ENCODE measurements at places on chromosomes 3 and 15.
A peak's percentile ranks its signal among the peaks of the same experiment; 100 is the strongest.

DNA sequence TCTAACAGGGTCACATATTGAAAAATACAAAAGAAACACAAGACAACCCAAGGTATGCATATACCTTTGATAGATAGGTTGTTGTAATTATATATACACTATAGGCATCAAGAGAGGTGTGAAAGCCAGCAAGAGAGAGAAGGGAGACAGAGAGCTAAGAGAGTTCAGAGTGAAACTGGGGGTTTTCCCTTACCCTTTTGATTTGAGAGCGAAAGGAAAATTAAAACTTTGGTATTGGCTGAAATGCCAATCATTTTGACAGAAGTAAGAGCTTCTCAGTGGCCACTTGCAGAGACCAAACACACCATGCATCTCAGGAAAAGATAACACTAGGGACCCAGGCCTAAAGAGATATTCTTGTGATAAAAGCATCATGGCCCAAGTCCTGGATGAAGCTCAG, 183.6 kb downstream of the SHOX2 start:
- DNase-seq, result no peak

GRCh38 chr15:64634027-64634426, 141.4 kb downstream of the RBPMS2 start:
- DNase-seq, result no peak

DNA sequence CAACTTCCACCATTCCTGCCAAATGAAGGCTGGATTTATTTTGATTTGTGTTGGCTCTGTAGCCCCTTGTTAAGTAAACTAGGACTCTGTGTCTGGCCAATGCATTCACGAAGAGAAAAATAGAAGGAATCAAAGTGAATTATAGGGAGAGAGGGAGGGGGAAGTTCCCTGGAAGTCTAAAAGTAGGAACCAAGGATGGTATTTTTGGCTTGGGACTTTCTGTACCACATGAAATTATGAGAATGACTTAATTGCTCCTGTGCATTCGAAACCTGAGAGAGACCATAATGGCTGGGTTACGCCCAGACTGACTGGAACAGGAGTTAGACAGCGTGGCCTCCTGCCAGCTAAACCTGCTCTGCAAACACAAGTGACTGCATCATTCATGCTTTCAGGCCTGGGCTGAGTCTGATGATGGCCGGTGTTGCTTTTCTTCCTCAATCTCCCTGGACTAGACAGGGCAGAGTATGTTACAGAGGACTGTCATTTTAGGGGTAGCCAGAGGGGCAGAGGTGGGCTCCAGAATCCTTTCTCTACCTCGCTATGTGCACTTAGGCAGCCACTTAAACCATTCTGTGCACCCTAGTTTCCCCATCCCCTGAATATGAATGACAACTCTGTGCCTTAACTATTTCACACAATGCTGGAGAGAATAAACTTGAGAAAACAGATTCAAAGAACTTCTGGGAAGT, 58.9 kb downstream of the MYO1E start:
- no peak for DNase-seq

GRCh38 chr3:40969341-40969740, 230.0 kb upstream of the CTNNB1 start:
- no peak for DNase-seq

DNA sequence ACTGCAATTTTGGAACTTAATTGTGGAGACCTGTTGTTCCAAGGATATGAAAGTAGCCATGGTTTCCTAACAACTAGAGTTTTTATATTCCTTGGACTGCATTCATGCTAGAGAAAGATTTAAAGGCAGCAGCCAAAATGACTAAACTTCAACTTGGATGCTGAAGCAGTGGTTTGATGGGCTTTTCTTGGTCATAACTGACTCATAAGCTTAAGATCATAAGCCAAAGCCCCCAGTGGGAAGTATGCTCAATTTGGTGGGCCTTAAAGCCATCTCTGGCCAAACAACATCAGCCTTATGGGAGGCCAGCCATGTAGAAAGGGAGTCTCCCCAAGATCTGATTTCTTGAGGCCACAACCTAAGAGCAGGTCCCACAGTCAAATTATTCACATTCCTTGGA, 80.2 kb downstream of the ZNF280D start:
- DNase-seq, result no peak

- peak; percentile 22 for DNase-seq
Observed at GRCh38 chr15:90266061-90266431, 574 bp downstream of the NGRN start.

DNA sequence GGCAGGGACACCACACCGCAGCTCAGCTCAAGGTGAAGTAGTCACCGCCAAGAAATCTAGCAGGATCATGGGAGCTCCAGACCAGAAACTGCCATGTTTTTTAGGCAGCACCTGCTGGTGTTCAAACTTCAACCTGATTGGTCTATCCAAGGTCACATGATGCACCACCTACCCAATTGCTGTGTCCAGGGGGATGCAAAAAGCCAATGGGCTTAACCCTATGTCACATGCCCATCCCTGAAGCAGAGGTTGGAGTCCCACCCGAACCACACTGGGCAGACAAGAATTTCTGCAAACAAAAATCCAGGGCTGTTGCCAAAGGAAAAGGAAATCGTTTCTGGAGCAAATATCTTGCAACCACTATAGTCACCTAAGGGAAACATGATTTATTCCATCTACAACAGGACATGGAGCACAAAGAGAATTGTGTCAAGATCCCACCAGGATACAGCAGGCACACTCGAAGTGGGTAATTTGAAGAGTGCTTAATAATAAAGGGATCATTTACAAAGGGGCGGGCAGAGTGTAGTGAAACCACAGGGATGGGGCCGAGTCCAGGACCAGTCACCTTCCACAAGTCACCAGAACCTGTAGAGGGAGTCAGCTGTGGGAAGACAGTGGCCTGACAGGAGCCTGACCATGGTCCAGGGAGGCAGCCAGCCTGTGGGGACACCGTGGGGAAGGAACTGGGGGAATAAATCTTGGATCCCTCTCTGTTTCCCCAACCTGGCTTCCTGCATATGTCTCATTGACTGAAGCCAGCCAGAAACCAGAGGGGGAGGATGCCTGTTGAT, 34.2 kb upstream of the TSEN2 start:
- no peak for DNase-seq

DNA sequence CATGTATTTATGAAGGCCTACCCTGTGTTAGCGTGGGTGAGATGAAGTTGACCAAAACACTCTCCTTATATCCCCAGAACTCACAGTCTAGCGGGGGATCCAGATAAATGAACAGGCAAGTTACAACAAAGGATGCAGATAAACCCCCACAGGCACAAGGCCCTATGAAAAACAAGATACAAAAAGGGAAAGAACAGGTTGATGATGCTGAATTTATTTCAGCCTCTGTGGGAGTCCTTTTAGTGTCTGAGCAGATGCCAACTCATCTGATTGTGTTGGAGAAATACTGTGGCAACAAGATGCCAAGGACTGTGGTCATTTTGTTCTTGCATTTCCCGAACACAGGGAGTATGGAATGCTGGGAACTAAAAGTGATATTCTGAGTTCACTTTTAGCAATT, 300.0 kb downstream of the CHST2 start:
- no peak for DNase-seq

- DNase-seq, result no peak
Observed at GRCh38 chr15:40936709-40937666, 7.8 kb downstream of the DLL4 start.

- no peak for DNase-seq
Observed at GRCh38 chr15:56616551-56616950, 116.8 kb downstream of the ZNF280D start.

GRCh38 chr15:68821190-68821840, 620 bp upstream of the ANP32A start:
- DNase-seq, result no peak

GRCh38 chr3:138082992-138083386, 32.4 kb downstream of the DZIP1L start:
- no peak for DNase-seq

DNA sequence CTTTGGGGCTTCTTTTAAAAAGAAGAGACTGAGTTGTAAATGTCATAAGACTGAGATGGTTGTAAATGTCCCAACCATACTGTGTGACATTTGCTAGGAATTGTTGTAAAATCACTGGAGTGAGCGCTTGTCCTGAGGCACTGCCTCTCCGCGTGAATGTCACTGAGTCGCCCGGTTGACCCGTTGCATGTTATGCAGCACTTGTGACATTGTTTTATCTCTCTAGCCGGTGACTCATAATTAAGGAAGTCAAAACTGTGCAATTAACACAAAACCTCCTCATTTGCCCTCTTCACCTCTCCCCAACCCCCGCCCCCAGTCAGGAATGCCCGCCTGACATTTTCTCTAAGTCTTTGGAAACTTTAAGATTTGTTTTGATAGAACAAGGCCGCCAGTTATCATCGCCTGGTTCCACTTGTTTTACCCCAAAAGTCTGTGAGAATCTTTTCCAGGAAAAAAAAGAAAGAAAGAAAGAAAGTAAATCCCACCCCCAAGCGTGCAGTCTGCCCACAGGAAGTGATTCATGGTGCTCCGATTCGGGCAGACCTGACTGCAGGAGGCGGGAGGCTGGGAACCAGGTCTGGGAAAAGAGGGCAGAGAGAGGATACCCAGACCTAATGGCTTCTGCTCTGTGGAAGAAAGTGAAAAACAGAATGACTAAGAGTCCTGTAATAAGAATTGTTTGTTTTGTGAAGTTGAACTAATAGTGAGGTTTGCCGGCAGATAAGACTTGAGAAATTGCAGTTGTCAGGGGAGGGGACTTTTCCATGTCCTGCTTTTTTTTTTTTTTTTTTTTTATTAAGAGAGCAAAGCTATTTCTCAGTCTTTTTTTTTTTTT, 84.8 kb downstream of the SMAD3 start:
- DNase-seq, result no peak

GRCh38 chr3:176167272-176167671, 1030.0 kb downstream of the TBL1XR1 start:
- DNase-seq, result no peak

DNA sequence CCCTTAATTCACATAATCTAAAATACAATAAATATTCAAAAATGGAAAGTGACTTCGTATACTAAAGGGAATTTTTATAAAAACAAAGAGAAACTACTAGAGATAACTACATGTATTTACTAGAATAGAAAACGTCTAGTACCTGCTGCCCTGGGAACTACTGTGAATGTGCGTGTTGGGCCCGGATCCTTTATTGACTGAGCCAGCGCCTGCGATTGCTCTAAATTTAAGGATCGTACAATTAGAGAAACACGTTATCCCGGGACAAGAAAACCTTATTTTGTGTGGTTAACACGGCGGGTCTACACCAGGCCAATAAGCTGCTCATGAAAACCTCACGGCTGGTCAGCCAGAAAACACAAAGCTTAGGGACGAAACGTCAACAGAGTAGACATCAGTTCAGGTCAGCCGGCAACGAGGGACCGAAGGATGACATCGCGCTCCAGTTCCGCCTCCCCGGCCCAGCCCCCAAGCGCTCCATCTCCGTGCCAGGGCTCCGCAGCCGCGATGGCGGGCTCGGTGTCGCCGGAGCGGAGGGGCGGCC, 555 bp downstream of the TM2D3 start:
- DNase-seq, result no peak

- DNase-seq, result no peak
Observed at GRCh38 chr15:69304182-69304545, 5.5 kb downstream of the PAQR5 start.

- DNase-seq, result no peak
Observed at GRCh38 chr3:66712210-66712609, 211.4 kb upstream of the LRIG1 start.

DNA sequence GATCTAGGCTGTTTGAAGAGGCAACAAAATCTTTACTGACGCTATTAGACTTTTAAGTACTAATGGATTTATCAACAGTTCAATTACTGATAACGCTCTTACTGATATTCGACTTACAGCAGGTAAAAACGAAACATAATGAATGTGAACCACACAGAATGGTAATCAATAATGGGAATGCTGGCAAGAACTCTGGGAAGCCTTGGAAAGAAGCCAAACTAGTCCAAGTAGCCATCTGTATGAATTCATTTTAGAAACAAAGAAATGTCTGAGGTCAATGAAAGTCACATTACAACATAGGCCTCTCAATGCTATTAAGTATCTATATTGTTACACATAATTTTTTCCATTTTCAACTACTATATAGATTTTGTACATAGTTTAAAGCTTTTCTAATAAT, 130.0 kb downstream of the DMXL2 start:
- DNase-seq, result no peak

DNA sequence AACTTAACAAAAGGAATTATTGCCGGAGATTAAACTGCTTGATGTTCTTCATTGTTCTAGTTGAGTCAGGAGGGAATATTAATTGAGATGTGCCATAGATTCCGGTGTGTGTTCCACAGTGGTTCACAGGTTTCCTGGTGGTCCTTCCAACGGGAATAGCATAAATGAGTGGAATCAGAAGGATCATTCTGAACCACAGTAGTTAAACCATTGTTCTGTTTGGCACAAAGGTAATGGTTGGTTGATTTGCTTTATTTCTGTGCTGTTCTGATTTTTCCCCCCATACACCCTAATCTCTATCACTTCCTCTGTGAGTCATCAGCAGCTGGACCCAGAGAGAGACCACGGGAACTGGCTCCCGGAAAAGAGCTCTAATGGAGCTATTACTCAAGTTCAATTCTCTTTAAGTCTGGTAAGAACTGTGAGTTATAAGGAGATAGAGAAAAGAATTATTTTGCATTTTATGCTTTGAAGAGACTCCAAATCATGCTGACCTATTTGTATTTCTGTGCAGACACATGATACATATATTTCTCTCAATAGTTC, 627.2 kb downstream of the ZIC1 start:
- no peak for DNase-seq

- DNase-seq, result no peak
Observed at GRCh38 chr3:159123877-159124276, 322.0 kb downstream of the MFSD1 start.

- DNase-seq, result no peak
Observed at GRCh38 chr3:173217127-173217526, 76.1 kb upstream of the SPATA16 start.

DNA sequence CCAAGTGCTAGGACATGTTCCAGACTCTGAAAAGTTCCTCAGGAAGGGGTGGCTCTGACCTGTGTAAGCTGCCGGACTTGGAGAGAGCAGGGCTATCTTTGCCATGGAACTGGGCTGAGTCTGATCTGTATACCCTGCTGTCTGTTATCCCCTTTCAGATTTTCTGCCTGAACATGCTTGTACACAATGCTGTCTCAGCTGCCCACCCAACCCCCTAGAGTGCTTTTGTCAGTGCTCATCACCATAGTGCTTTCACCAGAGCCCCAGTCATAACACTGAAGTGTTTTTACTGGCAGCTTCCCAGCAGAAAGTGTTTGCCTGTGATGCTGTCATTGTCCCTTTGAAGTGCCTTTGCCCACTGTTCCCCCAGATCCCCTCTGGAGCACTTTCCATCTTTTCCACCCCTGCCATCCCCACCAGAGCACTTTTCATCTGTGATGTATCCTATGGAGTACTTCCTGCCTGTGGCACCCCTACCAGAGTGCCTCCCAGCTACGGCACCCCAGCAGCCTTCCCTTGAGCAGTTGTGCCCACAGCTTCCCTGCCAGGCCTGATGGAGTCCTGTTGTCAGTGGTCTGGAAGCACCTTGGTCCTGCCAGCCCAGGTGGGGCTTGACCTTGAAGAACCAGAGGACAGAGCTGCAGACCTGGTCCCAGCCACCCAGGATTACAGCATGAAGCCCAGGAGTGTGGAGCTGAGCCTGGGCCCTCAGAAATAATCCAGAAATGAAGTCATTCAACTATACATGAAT, 397.7 kb downstream of the DIPK2A start:
- no peak for DNase-seq

Measured in stimulated activated CD4-positive, alpha-beta T cell treated with anti-CD3 and anti-CD28 coated beads, TNF-alpha, amount 100 ng/mL, for 1 hour (primary cell).